ENCODE measurements at places on chromosomes 3 and 15.

DNA sequence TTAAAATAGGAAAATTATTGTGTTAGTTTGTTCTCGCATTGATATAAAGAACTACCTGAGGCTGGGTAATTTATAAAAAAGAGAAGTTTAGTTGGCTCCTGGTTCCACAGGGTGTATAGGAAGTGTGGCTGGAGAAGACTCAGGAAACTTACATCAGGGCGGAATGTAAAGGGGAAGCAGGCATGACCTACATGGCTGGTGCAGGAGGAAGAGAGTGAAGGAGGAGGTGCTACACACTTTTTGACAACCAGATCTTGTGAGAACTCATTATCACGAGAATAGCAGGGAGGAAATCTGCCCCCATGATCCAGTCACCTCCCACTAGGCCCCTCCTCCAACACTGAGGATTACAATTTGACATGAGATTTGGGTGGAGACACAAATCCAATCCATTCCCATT lies 490.7 kb downstream of the RBMS3 start:
- no peak for DNase-seq

GRCh38 chr3:101720851-101721840 lies 3.3 kb upstream of the CEP97 start:
- DNase-seq, result no peak

GRCh38 chr3:182484682-182485081 lies 308.6 kb upstream of the ATP11B start:
- no peak for DNase-seq

DNA sequence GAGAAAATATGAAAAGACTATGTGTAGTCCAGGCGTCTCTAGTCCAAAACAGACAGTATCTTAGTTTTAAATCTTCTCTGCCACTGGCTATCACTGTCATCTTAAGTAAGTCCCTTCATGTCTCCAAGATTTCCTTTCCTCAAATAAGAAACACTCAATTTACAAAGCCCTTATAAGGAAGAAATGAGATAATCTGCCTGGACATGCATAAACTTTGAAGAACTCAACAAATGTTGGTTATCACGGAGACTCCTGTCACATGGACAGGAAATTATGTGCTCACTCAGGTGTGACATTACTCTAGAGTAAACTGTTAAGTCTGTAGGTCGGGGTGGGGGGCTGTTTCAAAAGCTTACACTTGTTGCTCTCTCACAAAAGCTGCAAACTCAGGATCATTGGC lies 91.9 kb downstream of the IMPG2 start:
- DNase-seq, result no peak

GRCh38 chr3:102195198-102195948 lies 239.4 kb upstream of the ZPLD1 start:
- DNase-seq, result no peak

DNA sequence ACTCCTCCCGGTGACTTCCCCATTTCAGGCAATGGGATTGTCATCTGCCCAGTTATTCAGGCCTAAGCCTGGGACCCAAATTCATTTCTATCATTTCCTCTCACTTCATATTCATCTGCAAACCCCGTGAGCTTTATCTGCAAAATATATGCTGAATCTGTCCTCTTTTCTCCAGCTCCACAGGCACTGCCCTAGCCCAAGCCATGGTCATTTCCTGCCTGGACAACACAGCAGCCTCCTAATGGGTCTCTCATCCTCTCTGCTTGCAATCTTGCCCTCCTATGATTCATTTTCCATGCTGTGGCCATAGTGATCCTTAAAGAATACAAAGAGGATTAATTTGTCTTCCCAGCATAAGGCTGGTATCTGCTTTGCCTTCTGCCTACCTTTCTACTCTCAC lies 6.1 kb downstream of the RBP2 start:
- DNase-seq, result no peak

GRCh38 chr15:69853544-69853951 lies 244.2 kb downstream of the TLE3 start:
- DNase-seq, result no peak

DNA sequence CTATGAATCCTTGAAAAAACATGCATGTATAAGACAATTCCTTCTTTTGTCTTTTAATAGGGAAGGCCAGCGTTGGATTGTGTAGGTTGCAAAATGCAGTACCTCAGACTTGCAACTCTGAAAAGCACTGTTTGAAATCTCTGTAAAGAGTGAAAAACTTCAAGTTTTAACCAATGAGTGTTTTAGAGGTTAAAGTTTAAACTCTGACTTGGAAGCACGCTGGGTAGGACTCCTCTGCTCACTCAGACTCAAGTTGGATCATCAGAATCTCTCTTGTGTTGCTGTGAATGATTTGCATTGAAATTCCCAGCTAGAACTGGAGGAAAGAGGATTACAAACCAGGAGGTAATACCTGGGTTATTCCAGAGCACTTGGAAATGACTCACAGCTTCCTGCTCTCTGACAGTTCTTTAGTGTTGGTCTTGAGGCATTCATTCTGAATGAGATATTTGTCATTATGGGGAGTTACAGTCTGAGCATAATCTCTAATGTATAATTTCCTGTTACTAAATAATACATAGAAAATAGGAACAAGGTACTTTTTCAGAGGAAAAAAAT lies 49.1 kb downstream of the PLS1 start:
- no peak for DNase-seq

- no peak for DNase-seq
These were observed 219.0 kb downstream of the ITPR1 start for GRCh38 chr3:4712109-4712508.

- no peak for DNase-seq
These were observed 1.2 kb downstream of the CLSTN2 start for GRCh38 chr3:139935866-139936817.

- DNase-seq, result no peak
These were observed 4.3 kb upstream of the MTFMT start for GRCh38 chr15:65033659-65034269.

GRCh38 chr3:135444058-135444457 lies 521.5 kb upstream of the PPP2R3A start:
- DNase-seq, result no peak

DNA sequence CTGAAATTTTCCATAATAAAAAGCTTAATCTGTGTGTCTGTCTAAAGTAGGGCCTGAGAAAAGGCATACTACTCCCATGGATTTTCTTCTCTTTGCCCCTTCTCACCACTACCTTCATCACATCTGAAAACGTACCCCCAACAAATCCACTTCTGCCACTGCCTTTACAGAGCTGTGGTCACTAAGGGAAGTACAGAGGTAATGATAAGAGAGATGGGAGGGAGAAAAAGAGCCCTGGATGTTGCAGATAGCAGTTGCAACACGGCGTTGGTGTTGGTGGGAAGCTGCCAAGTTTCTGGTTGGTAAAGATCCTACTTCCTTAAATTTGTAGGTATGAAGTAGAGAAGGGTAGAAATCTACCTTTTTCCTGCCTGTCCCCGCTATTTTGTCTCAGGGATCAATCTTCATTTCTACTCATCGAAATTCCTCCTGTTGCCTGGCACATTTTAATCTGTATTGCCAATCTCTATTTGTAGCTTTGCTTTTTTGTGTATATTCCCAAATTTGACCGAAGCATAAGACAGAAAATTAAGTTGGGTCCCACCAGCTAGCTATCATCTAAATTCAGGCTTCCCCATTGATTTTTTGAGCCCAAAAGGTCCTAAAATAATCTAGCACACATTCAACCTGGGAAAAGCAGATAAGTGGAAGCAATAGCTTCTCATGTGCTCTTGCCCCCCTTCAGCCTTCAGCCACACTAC lies 102.9 kb downstream of the TFDP2 start:
- DNase-seq, result no peak

DNA sequence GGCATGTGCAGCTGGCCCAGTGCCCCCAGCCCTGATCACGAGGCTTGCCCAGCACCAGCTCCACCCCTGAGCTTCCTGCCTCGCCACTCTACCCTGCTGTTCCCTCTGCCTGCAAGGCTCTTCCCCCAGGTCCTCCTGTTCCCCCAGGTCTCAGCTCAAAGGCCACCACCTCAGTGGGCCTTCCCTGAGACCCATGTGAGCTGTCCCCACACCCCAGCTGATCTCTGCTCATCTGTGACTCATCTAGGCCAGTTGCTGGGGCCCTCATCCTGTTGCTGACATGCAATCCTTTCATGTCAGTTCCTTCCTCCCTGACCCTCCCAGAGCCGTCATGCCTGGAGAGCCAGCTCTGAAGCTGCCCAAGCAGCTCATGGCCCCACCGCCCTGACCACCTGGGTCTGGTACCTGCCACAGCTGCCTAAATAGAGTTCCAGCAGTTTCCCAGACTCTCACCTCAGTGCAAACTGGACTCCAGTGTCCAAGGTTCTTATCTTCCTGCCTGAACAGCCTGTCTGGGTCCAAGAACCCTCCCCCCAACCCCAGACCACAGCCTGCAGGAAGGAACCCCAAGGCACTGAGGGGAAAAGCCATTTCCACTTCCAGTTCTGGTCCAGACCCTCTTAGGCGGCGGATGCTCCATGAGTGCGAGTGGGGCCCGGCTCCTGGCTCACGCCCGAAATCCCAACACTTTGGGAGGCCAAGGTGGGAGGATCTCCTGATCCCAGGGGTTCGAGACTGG lies 116.6 kb upstream of the IQSEC1 start:
- no peak for DNase-seq

- no peak for DNase-seq
These were observed 7.6 kb downstream of the KY start for GRCh38 chr3:134643150-134643675.

DNA sequence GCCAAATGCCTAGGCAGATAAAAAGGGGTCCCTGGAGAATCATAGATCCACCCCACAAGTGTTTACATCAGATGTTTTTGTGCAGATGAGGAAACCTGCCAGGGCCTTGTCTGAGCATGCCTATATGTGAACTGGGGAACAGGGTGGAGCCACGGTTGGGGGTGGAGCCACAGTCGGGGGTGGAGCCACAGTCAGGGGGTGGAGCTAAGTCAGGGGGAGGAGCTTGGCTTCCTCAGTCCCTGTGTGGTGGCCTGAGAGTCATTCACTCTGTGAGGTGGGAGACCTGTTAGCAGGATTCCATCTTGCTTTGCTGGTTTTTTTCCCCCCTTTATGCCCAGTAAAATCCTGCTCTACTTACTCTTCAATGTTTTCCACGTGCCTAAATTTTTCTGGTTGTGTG lies 57.8 kb upstream of the TGFBR2 start:
- DNase-seq, result no peak

DNA sequence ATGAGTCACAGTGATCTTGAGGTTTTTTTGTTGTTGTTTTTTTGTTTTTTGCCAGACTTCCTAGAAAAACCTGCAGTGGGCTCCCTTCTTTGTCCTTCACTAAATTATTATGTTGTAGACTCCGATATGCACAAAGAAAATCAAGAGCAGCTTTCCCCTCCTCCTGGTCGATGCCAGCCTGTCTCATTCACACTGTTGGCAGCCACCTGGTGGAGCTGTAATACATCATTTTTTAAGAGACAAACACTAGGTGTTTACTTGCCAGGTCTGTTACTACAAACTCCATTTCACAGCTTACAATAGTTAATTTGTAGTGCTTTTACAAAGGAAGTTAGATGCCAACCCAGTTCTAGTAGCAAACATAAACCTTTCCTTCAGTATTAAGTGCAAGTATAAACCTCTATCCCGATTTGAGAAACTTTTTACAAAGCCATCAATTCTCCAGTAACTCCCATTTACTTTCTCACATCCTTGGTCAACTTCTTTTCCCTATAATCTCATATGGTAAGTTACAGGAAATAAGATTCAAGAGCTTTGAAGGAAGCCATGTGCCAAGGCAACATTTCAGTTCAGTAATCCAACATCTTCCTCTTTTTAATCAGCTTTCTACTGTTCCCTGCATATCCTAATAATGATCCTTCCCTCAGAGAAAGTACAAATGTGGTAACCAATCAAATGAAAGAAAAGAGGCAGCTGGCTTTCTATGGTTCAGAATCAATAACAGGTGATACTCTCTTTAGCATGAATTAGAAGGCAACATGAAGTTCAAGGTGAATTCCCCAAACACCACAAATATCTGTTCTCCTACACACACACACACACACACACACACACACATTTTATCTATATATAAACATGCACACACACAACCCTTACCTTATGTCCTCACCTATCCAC lies 14.0 kb downstream of the AAGAB start:
- DNase-seq, result no peak

- no peak for DNase-seq
These were observed 36.0 kb downstream of the GNB5 start for GRCh38 chr15:52154896-52155865.

DNA sequence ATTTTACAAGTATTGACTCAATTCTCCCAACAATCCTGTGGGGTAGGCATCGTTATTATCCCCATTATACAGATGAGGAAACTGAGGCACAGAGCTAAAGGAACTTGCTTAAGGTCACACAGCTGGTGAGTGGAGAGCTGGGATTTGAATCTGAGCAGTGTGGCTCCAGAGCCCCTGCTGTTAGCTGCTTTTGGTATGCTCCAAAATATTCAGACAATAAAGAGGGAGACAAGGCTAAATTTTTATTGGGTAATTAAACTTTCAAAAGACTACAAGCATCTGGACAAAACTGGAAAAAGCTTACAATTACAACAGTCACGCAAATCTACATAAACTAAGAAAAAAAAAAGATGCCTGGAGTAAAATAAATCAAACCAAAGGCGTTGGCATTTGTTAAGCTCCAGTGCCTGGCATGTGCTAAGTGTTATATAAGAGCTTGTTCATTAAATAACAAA lies 27.7 kb downstream of the CCDC13 start:
- DNase-seq, result no peak

- DNase-seq, result no peak
These were observed 44.0 kb downstream of the PHLDB2 start for GRCh38 chr3:111903067-111903511.

- no peak for DNase-seq
These were observed 698.1 kb downstream of the SI start for GRCh38 chr3:164380156-164380555.

- DNase-seq, result no peak
These were observed 5.9 kb downstream of the TGM4 start for GRCh38 chr3:44880284-44880683.

GRCh38 chr15:96574782-96575181 lies 244.3 kb downstream of the NR2F2 start:
- no peak for DNase-seq

DNA sequence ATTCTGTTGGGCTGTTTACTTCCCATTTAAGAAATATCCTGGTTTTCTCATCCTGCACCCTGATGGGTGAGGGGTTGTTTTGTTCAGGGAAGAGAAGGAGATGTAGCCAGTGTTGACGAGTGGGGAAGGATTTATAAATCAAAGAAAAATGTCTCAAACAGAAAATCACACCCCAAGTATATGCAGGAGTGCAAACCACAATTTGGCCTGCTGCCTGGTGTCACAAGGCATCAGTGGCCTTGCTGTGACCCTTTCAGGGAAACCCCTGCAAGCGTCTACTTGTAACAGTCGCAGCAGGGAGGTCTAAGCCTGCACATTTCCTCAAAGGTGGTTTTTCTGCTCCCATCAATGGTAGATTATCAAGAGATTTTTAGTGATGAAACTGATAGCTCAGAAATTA lies 132.6 kb upstream of the LRRN1 start:
- no peak for DNase-seq

- no peak for DNase-seq
These were observed 12.0 kb upstream of the RTP3 start for GRCh38 chr3:46485779-46486175.

- no peak for DNase-seq
These were observed 11.7 kb upstream of the SEMA3B start for GRCh38 chr3:50256978-50257890.

- DNase-seq, result no peak
These were observed 65.3 kb downstream of the ADAM10 start for GRCh38 chr15:58684036-58684710.

- no peak for DNase-seq
These were observed 14.5 kb upstream of the TOP2B start for GRCh38 chr3:25679166-25679565.
